Kidney capillary endothelial cell (primary cell): ENCODE measurements at places on chromosomes 6 and 20.

DNA sequence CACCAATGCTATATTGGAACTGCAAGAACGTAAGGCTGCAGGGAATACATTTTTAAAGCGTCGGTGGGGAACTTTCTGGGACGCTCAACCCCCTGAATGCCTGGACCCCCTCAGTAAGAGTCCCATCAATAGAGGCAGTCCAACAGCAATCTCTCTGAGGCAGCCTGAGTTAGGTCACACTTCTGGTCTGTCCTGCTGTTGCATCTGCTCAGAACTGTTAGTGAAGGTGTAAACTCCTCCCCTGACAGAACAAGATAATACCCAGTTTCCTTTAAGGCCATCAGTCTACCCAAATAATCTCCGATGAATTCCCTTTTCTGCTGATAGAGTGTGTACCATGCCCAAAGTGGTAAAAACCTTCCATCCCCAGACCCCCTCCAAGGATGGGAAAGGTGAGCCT is 1.1 kb upstream of the RNGTT start:
- no peak for DNase-seq

GRCh38 chr6:143743301-143744166 is 65.8 kb downstream of the PHACTR2 start:
- no peak for DNase-seq

DNA sequence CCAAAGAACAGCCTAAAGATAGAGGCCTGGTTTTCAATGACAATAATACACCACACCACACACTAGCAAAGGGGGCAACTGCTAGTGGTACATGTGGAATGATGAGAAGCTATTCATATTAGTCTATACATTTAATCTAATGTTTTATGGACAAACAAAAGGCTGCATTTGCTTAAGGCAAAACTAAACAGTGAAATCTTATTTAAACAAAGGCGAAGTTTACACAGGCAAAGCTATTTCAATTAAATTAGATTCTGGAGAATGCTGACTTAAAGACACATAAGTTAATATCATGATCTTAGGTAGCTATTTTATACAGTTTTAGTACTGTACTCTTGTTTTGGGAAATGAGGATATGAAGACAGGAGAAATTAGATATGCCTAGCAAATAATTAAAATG is 53.9 kb upstream of the SIM1 start:
- DNase-seq = no peak

- no peak for DNase-seq
Measured at GRCh38 chr6:105649192-105649591, 246.3 kb upstream of the PREP start.

- no peak for DNase-seq
Measured at GRCh38 chr20:2224368-2224639, 71.5 kb upstream of the TGM3 start.

DNA sequence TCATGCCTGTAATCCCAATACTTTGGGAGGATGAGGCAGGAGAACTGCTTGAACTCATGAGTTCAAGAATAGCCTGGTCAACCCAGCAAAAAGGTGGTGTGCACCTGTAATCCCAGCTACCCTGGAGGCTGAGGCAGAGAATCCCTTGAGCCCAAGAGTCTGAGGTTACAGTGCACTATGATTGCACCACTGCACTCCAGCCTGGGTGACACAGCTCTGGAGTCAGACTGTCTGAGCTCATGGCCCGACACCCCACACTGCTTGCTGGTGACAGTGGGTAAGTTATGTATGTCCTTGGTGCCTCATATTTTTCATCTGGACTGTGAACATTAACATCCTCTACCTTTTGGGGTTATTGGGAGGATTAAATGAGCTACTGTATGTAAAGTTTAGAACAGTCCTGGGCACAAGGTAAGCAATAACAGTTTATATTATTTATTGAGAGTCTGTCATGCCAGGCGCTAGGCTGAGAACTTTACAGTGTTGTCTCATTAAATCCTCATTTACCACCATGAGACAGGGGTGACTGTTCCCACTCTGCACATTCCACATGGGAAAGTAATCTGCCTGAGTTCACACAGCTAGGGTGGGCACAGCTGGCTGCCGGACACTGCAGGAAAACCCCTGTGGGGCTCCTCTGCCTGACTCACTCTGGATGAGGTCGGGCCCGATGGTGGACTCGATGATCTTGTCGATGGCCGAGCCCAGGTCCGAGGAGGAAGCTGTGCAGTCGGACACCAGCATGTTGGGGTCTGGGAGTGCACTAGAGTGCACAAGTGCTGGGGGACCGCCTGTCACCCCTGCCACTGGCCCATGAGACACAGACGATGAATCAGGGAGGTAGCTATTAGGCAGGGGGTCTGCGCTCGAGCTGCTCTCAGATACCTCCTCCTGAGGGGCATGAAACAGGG is 2.9 kb downstream of the ZNF335 start:
- no peak for DNase-seq

- DNase-seq = no peak
Measured at GRCh38 chr6:166470863-166471410, 88.2 kb upstream of the MPC1 start.

DNA sequence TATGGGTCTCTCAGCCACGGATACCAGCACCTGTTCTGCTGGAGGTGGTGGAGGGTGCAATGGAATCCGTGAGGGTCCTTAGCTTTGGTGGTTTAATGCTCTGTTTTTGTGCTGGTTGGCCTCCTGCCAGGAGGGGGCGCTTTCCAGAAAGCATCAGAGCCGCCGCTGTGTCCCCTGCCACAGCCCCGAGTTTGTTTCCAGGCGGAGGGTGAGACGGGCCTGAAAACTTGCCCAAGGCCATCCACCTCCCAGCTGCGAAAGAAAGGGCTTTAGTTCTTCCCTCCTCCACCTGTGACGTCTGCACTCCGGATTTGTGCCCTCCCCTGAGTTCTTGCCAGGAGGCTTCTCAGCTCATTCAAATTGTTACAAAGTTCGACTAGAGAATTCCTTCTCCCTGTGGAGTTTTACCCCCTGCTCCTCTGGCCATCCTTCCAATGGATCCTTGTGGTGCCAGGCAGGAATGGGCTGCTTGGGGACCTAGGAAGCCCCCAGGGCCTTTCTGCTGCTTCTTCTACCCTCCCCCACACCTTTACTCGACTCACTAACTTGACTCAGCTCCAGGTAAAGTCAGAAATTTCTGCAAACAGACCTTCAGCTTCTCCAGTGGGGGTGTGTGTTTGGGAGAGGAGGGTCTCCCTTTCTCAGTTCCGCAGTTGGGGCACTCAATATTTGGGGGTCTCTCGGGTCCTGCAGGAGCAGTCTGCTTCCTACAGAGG is 873.7 kb downstream of the KIF16B start:
- no peak for DNase-seq

DNA sequence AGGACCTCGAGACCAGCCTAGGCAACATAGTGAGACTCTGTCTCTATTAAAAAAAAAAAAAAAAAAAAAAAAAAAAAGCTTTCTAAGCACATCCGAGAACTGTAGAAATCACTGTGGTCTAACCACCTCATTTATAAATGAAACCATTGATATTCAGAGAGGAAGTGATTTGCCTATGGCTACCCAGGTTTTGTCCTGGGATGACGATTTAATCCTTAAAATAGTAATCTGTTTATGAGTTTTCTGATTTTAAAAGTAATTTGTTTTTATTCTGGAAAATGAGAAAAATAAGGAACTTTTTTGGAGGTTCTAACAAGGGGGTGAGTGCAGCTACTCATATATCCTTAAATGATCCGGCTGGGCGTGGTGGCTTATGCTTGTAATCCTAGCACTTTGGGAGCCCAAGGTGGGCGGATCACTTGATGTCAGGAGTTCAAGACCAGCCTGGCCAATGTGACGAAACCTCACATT is 6.5 kb upstream of the BTN3A2 start:
- DNase-seq = no peak

- DNase-seq = no peak
Measured at GRCh38 chr6:17207281-17207680, 73.9 kb upstream of the RBM24 start.

GRCh38 chr6:71103130-71103529 is 146.3 kb upstream of the B3GAT2 start:
- DNase-seq = no peak

DNA sequence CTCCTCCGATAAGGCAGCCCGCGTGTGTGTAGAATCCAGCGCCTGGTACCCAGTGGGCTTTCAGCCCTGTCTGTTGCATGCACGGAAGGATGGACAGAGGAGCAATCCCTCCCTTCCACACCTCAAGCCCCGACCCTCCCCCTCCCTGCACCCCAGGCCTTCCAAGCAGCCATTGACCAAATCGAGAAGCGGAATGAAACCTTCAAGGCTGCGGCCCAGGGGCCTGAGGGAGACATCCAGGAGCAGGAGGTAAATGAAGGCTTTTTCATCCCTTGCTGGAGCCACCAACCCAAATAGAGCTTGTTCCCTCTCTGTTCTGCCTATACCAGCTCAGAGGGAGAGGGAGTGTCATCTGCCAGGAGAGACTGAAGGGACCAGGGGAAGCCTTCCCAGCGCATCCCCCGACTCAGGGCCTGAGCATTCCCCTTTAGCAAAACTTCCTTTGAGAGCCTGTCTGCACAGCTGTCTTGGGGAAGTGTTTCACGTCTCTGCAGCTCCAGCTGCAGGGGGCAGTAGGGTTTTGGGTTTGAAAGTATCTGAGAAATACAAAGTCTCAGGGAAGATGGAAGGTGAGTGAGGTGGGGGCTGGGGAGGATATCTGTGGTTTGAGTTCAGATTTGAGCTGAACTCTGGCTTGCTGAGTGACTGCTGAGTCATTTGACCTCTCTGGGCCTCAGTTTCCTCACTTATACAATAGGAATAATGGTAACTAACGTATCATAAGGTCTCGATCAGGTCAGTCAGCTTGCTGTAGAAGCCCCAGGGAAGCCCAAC is 16.1 kb downstream of the FGD2 start:
- DNase-seq = peak; percentile 23

DNA sequence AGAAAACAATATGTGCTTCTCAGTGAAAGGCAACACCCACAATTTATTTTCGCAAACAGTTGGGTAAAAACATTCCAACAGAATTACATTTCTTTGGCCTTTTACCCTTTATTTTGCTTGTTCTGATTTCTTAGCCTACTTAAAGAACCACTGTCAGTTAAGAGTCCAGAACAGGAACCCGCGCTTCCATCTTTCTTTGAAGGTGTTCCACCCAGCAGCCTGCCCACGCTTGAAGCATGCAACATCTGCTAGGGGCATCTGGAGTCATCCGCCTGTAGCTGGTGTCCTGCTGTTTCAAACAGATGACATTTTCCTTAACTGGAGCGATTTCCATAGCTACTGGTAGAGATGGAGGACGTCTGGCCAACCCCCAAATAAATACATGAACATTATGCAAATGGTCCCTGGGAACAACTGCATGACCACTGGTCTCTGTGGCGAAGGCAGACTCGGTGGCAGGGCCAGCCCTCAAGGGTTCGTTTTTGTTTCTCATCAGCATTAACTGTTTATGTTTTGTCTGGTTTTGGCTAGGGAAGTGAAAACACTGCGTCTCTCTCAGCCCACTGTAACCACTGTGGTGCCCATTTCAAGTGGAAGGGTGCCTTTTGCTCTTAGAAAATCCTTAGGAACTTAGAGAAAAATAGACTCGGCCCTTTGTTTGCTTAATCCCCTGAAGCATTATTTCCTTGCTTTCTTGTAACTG is 51.6 kb downstream of the LAMA4 start:
- DNase-seq = no peak
